ENCODE measurements at places on chromosomes 7 and 10.

GRCh38 chr7:99092064-99092720 lies 51.7 kb downstream of the SMURF1 start:
- peak; percentile 32 for DNase-seq

- no peak for DNase-seq
These were observed 47.4 kb downstream of the CUL2 start for GRCh38 chr10:35042783-35043182.

- DNase-seq = peak; percentile 99
These were observed 14.4 kb downstream of the DENND2A start for GRCh38 chr7:140625908-140626868.

DNA sequence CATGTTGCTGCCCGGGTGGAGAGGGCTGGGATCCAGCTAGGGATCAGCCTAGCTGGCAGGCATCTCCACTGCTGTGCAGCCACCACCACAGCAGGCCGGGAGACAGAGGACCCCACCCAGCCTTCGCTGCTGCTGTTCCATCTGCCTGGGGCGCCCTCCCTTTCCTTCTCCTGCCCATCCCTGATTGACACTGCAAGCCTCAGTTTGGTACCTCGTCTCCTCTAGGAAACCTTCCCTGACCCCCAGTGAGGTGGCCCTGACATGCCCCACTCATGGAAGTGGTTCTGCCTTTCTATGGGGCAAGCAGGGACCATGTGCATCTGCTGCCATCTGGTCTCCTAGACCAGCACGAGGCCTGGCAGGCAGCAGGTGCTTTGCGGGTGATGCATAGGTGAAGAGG lies 30.4 kb upstream of the DPYSL4 start:
- DNase-seq = no peak

GRCh38 chr10:12320892-12321291 lies 28.5 kb upstream of the CAMK1D start:
- DNase-seq = no peak

- no peak for DNase-seq
These were observed 21.1 kb upstream of the VDAC2 start for GRCh38 chr10:75189266-75190096.

DNA sequence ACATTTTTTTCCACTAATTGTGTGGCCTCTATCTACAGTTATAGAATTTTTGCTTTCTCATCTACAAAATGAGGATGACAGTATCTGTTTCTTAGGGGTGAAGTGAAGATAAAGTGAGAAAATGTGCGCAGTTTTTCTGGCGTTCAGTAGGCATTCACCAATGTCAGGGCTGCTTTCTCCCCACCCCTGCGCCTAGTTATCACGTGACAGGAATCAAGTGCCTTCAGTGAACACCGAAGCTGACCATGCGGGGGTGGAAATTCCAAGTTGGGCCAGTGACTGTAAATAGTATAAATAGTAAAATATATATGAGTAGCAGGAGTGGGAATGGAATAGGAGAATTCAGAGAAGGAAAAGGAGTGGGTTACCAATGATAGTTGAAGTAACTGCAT lies 77.4 kb downstream of the TAF3 start:
- DNase-seq = no peak

GRCh38 chr10:125344573-125345171 lies 184.3 kb upstream of the CTBP2 start:
- no peak for DNase-seq

- DNase-seq = no peak
These were observed 55.5 kb upstream of the ATP6V0A4 start for GRCh38 chr7:138853448-138853847.

GRCh38 chr7:144830024-144830785 lies 5.6 kb downstream of the TPK1 start:
- peak; percentile 60 for DNase-seq

DNA sequence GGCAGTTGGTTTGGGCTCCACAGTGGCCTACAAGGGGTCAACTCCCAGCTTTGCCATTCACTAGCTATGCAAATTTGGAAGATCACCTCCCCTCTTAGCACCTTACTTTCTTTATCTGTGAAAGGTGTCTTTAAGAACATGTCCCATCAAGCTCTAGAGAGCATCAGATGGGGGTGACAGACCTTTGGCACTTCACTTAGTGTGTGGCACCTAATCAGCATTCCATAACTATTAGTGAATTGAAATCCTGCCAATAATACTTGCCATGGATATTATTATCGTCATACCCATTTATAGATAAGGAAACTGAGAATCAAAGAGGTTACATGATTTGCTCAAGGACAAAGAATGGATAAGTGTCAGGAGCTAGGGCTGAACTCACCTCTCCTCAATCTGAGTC lies 51.9 kb downstream of the PLPP4 start:
- no peak for DNase-seq

DNA sequence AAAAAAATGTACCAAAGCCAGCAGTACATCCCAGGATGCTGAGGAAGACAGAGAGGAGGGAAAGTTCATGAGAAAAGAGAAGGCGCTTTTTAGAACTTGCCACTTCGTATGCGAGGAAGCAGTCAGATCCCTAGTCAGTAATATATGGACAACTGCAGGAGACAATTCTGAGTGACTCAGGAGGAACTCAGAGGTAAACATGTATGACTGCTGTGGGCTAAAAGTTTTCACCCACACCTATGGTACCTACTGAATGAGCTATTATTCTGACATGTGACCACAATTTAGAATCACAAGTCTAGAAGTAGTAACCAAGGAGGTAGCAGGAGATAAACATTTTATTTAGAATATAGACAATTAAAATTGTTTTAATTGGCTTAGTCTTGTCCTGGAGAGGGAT lies 126.5 kb downstream of the ICA1 start:
- no peak for DNase-seq

DNA sequence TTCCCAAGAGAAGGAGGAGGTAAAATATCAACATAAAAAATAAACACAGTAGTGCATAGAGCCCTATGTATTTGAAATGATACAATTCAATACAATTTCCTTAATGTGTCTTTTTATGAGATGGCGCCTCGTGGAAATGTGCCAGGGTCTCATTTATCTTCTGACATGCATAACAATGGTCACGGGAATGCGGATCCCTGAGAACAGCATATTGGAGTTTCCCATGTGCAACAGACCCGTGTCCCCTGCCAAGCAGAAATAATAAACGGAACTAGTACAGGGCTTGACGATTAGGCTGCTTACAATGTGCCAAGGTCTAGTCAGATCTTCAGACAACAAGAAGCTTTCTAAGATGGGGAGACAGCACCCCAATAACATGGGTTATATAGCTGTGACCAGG lies 217.9 kb downstream of the ARHGAP21 start:
- DNase-seq = peak; percentile 37

DNA sequence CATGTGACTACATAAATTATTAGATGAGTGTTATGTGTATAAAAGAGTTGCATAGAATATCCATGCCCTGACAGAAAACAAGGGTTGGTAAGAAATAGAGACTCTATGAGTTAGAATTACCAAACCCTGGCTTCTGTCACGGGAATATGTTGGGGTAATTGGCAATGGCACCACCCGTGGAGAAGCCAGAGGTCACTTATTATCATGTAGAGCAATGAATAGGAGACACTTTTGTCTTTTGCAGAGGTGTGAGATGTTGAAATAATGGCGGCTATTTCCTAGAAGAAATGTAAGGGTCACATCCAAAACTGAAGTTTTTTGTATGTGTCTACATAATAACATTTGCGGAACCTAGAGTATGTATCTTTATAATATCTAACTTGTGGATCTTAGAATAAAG lies 35.3 kb downstream of the ABCB5 start:
- DNase-seq = no peak

DNA sequence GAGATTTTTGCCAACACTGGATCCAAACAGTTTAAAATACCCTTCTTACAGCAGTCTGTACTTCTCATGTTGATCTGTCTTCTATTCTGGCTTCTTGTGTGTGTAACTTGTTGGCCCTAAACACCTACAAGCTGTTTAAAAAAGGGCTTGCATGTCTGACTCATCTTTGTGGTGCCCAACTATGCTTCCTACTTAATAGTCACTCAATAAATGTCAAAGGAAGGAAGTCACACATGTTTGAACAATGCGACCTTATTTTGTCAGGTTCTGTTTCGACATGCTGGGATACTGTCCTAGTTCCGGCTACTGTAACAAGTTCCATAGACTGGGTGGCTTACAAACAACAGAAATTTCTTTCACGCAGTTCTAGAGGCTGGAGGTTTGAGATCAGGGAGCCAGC lies 9.4 kb upstream of the GRK5 start:
- peak; percentile 52 for DNase-seq

- no peak for DNase-seq
These were observed 46.8 kb downstream of the TBXAS1 start for GRCh38 chr7:139875821-139876241.

DNA sequence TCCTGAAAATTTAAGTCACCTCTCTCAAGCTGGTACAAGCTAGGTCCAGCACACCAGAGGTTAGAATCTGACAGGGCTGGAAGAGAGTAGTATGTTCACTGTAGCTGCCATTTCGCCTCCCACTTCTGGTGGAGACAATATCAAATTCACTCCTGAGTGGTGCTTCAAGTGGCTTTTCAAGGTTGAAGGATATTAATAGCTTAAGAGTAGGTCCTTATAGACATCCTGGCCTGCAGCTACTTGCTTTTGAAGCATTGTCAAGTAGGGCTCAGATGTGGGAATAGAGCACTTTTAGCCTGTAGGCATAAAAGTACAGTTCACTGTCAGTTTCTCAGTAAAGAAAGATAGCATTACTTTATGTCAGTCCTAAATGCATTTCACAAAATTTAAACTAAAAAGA lies 270.5 kb upstream of the PLPP4 start:
- DNase-seq = no peak

DNA sequence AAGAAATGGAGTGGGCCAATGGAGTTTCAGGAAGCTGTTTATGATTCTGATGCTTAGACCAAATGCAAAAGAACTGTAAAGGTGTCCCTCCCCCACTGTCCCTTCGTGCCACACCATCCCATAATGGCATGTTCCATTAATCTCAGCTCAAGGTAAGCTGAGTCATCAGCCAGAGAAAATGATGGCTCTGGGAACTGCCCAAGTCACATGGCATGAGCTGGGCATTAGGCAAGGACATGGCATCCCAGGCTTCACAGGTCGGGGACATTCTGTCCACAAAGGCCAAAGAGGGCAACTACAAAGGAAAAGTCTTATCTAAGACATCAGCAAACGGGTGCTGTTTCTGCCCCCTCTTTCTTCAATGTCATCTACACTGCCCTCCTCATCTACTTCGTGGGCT lies 44.9 kb downstream of the DLG5 start:
- no peak for DNase-seq

DNA sequence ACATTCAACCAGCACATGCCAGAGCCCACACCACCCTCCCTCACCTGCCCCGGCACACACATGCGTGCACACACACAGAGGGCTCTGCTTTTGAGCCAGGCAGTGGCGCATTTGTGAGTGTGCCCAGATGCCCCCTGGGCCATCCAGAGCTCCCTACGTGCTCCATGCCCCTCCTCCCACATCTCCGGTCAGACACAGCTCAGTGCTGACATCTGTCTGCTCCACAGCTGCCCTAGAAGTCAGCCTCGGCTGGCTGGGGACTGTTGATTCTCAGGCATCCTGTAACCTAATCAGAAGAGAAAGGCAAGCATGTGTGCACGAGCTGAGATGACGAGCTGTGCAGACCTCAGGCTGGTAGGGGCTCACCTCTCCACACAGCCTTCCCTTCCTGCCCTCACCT lies 135.1 kb downstream of the ZMIZ1 start:
- no peak for DNase-seq

Data from astrocyte of the spinal cord (primary cell).